ENCODE measurements at places on chromosomes 16 and 17. TPM values are rescaled to one million over a fixed set of nuclear protein-coding genes. Genes with fewer than 3 reads are reported as not detected.

GRCh38 chr16:46891910-46892309 is 7.7 kb downstream of the GPT2 start:
- DNase-seq, result no peak

GRCh38 chr16:50887500-50888298 is 145.8 kb downstream of the CYLD start:
- no peak for DNase-seq

GRCh38 chr16:79127766-79128165 is 472.8 kb downstream of the MAF start:
- no peak for DNase-seq

DNA sequence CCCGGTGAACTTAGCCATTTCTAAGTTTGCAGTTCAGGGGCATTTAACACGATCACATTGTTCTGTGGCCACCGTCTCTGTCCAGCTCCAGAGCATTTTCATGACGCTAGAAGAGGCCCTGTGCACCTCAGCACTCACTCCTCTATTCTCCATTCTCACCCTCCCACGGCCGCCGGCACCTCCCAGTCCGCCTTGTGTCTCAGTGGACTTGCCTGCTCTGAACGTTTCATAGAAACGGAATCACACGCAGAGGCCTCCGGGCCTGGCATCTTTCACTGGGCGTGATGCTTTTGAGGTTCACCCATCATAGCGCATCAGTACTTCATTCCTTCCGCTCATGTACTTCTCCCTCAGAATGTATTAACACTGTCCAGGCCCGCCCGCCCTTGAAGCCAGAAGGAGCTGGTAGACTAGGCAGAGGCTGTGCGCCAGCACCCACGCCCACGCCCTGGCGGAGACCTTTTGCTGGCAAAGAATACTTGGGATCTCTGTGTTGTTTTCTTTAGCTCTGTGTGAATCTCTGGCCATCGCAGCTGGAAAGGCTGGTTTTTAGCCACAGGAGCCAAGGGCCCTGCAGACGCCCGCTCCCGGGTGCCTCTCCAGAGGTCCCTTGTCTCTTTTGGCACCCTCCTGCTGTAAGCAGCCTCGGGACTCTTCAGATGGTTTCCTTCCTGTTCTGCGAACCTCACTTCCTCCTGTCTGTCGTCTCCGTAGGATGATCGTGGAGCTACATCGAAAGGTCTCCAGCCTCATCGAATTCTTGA is 23.4 kb upstream of the JPT2 start:
- DNase-seq, result no peak

- DNase-seq, result no peak
Measured at GRCh38 chr16:57530522-57531252, 5.7 kb downstream of the CCDC102A start.

Gene BAIAP3
- not detected for total RNA-seq

Gene EXOSC6
- total RNA-seq, result 21.4 TPM

Gene CWC25
- 8.9 TPM for total RNA-seq

Gene KRT33A
- total RNA-seq, result 0.17 TPM

Gene MILR1
- 6.3 TPM for total RNA-seq

Gene DNAH3
- 0.02 TPM for total RNA-seq

Gene ANKRD40CL
- total RNA-seq, result not detected

Gene KCNG4
- not detected for total RNA-seq

Gene GUCY2D
- not detected for total RNA-seq
